Psoas muscle (tissue), 8 donors: ENCODE measurements at places on chromosomes 16 and 17. TPM values are rescaled to one million over a fixed set of nuclear protein-coding genes. Genes with fewer than 3 reads are reported as not detected.
A peak's percentile ranks its signal among the peaks of the same experiment; 100 is the strongest.

- H3K27me3 ChIP-seq, result no peaks in the 10 kb centered on the region
- H3K36me3 ChIP-seq, result no peaks in the 10 kb centered on the region
- no peak overlapping the region for H3K27ac ChIP-seq
- DNase-seq, result no peak
- H3K4me1 ChIP-seq, result no peaks in the 10 kb centered on the region
Measured at GRCh38 chr17:45889579-45889978, 4.8 kb upstream of the MAPT start.

DNA sequence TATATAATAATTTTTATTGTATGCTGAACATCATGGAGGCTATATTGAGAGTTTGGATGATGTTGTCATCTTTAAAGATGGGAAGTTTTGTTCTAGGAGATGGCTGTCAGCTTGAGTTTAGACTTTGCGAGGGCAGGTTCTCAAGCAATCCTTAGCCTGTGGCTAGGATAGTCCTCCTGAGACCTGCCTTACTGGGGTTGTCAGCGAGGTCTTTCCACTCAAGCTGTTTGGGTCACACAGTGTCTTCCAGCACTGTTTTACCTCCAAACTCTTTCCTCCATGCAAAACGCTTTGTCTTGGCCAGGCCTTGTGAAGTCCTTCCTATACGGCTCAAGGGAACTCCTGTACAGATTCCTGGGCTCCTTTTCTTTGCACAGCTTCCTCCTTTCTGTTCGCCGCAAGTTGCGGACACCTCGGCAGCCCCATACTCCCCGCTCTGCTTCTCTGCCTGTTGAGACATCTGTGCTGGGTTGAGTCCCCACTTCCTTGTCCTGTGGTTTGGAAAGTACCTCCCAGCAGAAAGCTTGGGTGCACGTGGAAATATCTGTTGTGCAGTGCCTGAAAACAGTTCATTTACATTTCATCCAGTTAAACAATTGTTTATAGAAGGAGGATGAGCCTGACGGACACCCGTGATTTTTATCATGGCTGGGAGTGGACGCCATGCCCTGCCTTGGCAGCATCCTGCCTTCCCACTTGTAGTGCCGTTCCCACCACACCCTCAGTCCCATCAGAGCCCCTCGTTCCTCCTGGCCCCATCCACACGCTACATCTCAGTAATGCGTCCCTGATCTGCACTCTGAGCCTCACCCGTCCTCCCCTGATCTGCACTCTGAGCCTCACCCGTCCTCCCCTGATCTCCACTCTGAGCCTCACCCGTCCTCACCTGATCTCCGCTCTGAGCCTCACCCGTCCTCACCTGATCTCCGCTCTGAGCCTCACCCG, 55.0 kb upstream of the CBFA2T3 start:
- H3K4me1 ChIP-seq, result no peaks in the 10 kb centered on the region
- H3K36me3 ChIP-seq, result no peaks in the 10 kb centered on the region
- no peak overlapping the region for H3K27ac ChIP-seq
- no peak overlapping the region for H3K4me3 ChIP-seq
- peak; percentile 12 for DNase-seq
- no peaks in the 10 kb centered on the region for H3K27me3 ChIP-seq

GRCh38 chr16:88768071-88768783, 16.8 kb downstream of the PIEZO1 start:
- H3K4me1 ChIP-seq, result peaks cover 10% of the 10 kb centered on the region
- H3K27ac ChIP-seq, result no peak overlapping the region
- no peaks in the 10 kb centered on the region for H3K36me3 ChIP-seq
- no peak overlapping the region for H3K4me3 ChIP-seq
- H3K27me3 ChIP-seq, result no peaks in the 10 kb centered on the region

DNA sequence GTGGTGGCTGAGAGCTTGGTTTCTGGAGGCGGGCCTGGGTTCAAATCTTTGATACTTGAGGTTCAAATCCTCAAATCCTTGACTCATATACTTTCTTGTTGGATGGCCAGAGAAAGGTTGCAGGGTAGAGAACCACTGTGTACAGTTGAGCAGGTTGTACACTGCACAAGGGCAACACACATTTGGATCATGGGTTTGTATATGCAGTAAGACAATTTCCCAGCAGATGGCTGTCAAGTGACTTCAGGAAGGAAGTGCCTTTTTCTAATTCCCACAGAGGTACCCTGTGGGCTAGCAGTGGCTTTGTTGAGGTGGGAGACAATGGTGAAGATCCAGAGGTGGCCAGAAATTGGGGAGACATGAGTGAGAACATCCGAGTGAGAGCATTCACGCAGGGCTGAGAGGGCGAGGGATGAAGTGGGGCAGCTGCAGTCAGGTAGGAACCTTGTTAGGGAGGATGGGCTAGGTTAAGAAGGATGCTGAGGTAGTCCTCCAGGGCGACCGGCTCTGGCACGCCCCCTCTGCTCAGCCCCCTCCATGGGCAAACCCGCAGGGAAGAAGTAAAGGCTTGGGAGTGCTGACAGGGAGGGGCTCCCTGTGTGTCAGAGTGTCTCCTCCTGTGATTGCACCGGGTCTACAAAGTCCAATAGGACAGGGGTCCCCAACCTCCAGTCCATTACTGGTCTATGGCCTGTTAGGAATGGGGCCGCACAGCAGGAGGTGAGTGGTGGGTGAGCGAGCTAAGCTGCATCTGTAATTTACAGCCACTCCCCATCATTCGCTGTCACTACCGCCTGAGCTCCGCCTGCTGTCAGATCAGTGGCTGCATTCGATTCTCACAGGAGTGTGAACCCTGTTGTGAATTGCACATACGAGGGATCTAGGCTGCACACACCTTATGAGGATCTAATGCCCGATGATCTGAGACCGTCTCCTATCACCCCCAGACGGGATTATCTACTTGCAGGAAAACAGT, 2.7 kb downstream of the C16orf89 start:
- no peak for DNase-seq
- H3K4me1 ChIP-seq, result no peaks in the 10 kb centered on the region
- no peak overlapping the region for H3K4me3 ChIP-seq
- H3K36me3 ChIP-seq, result no peaks in the 10 kb centered on the region

- no peak overlapping the region for H3K27ac ChIP-seq
- H3K36me3 ChIP-seq, result no peaks in the 10 kb centered on the region
- DNase-seq, result peak; percentile 48
- H3K4me3 ChIP-seq, result no peak overlapping the region
Measured at GRCh38 chr17:17508646-17509591, 12.7 kb upstream of the RASD1 start.

- H3K27me3 ChIP-seq, result no peaks in the 10 kb centered on the region
- H3K4me1 ChIP-seq, result no peaks in the 10 kb centered on the region
- DNase-seq, result no peak
- H3K4me3 ChIP-seq, result no peak overlapping the region
Measured at GRCh38 chr17:37828651-37829124, 83.8 kb upstream of the HNF1B start.

DNA sequence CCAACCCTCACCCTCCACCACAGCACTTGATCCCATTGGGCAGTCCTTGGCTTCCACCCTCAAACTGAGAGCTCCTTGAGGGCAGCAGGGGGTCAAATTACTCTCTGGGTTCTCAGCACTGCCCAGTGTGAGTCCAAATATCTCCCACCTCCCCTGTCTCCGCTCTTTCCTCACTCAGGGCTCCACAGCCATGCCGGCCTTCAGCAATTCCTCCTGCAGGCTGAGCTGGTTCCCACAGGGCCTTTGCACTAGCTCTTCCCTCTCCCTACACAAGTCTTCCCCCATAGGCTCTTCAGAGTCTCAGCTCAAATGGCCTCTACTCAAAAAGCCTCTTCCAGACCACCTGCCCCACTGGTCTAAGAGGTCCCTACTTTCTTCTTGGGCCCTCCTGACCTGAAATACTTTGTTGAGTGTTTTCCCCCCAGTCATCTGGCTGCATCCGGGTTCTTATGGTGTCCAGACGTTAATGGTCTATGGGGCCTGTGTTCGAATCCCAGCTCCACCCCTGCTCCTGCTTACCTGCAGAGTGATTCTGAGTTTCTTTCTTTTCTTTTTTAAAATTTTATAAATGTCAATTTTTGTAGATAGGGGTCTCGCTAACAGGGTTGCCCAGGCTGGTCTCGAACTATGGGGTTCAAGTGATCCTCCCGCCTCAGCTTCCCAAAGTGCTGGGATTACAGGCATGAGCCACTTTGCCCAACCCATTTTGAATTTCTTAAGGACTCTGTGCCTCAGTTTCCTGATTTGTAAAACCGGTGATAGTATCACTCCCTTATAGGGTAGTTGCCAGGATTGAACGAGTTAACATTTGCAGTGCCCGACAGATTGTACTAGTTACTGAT, 973 bp upstream of the IL4R start:
- no peaks in the 10 kb centered on the region for H3K4me1 ChIP-seq
- H3K27ac ChIP-seq, result peak overlapping the region; percentile 85
- no peak for DNase-seq
- H3K27me3 ChIP-seq, result no peaks in the 10 kb centered on the region
- peak overlapping the region; percentile 77 for H3K4me3 ChIP-seq
- no peaks in the 10 kb centered on the region for H3K36me3 ChIP-seq

GRCh38 chr16:89952551-89952950, 4.0 kb downstream of the DEF8 start:
- no peaks in the 10 kb centered on the region for H3K27me3 ChIP-seq
- no peak for DNase-seq
- H3K4me3 ChIP-seq, result no peak overlapping the region
- H3K36me3 ChIP-seq, result no peaks in the 10 kb centered on the region

DNA sequence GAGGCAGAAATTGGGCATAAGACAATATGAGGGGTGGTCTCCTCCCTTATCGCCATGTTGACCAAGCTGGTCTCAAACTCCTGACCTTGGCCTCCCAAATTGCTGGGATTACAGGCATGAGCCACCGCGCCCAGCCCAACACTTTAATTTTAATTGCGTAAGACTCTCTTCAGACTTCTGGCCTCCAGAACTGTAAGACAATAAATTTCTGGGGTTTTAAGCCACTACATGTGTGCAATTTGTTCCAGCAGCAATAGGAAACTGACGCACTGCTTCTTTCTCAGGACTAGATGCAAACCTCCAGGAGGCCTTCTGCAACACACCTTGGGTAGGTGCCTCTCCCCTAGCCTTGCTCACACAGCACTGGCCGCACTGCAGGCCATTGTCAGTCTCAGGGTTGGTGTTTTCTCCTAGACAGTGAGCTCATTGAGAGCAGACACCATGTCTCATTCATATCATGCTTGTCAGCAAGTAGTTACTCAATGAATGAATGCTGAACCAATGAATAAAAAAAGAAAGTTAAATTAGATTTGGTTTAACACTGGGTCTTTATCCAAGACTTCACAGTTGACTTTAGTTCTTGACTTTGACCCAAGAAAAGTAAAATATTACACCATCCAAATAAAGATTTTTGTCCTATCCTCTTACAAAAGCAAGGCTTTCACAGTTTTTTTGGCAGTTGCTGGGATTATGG, 5.5 kb upstream of the ACSF2 start:
- no peak overlapping the region for H3K4me3 ChIP-seq
- no peaks in the 10 kb centered on the region for H3K27me3 ChIP-seq
- peaks cover 7% of the 10 kb centered on the region for H3K4me1 ChIP-seq
- no peaks in the 10 kb centered on the region for H3K36me3 ChIP-seq

- no peaks in the 10 kb centered on the region for H3K36me3 ChIP-seq
- no peaks in the 10 kb centered on the region for H3K4me1 ChIP-seq
- DNase-seq, result no peak
- no peak overlapping the region for H3K27ac ChIP-seq
Measured at GRCh38 chr16:66207139-66207882, 159.2 kb upstream of the CDH5 start.

- H3K27me3 ChIP-seq, result no peaks in the 10 kb centered on the region
- H3K27ac ChIP-seq, result no peak overlapping the region
- peaks cover 94% of the 10 kb centered on the region for H3K36me3 ChIP-seq
- H3K4me3 ChIP-seq, result no peak overlapping the region
- peaks cover 26% of the 10 kb centered on the region for H3K4me1 ChIP-seq
Measured at GRCh38 chr17:17137731-17138585, 68.2 kb downstream of the PLD6 start.

DNA sequence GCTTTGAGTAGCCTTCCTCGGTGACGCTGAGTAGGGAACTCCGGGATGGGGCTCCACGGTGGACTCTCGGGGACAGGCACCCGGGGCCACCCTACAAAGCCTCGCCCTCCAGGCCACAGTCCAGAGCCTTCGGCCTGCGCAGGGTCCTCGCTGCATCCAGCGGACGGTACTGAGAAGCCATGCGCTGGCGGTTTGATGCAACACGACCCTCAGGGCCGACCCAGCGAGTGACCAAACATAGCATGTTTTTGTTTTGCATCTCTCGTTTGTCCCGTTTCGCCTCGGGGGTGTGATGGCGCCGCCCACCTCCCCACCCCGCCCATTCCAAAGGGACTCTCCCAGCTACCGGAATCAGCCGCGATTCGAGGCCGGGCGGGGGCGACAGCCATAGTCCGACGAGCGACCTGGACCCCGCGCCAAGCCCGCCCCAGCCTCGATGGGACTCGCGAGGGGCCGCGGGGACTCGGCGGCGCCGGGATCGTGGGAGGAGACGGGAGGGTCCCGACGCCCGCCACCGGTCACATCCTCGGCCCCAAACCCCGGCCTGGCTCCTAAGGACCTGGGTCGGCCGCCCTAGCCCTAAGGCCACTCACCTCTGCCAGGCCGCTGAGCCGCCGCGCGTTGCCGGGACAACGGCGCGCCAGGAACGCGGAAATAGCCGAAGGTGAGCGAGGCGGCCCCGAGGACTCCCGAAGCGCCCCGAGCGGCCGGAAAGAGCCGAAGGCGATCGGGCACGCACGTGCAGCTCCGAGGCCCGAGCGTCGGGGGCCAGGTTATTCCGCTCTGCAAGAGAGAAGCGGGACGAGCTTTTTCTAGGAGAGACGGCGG, 1.6 kb downstream of the IFT140 start:
- DNase-seq, result peak; percentile 91
- peaks cover 25% of the 10 kb centered on the region for H3K36me3 ChIP-seq
- H3K4me1 ChIP-seq, result peaks cover 35% of the 10 kb centered on the region
- no peaks in the 10 kb centered on the region for H3K27me3 ChIP-seq
- peak overlapping the region; percentile 90 for H3K27ac ChIP-seq

DNA sequence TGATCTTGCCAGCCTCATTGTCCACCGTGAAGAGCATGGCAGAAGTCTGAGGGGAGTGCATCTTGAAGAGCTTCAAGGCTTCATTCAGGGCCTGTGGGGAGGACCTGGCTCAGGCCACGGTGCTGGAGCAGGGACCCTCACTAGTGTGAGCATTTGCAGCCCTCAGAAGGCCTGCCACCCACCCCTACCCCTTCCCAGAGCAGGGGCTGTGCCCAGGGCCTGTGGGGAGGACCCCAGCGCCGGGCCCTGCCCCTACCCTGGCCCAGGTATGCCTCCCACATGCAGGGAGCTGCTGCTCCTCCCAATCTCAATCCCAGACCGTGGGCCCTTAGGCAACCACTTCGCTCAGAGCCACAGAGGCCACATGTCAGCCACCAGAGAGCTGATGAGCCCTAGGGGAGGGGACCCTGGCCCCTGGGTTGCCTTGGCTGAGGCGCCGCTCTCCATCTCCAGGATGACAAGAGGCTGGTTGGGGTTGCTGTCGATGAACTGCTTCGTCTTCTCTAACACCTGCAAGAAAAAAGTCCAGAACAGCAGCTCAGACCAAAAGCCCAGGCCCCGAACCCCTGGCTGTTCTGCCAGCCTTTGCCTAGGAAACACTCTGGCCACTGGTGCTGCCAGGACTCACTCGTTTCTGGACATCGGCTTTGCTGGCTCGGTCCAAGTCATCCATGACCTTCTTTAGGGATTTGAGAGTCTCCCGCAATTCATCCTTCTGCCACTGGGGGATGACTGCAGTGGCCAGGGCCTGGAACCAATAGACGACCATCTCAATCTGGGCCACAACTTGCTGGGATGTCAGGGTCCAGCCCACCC, 1.8 kb upstream of the EXOSC6 start:
- peaks cover 9% of the 10 kb centered on the region for H3K4me1 ChIP-seq
- no peak for DNase-seq
- H3K4me3 ChIP-seq, result no peak overlapping the region
- no peak overlapping the region for H3K27ac ChIP-seq
- H3K36me3 ChIP-seq, result peaks cover 16% of the 10 kb centered on the region
- no peaks in the 10 kb centered on the region for H3K27me3 ChIP-seq

MYADML2 gene
- total RNA-seq, result 15.7 TPM

KATNB1 gene
- 6.3 TPM for total RNA-seq

ENKD1 gene
- 7.6 TPM for total RNA-seq

ASGR1 gene
- 0.26 TPM for total RNA-seq

ZNF594 gene
- 3.2 TPM for total RNA-seq

CLDN9 gene
- total RNA-seq, result 0.17 TPM

SLC7A6OS gene
- total RNA-seq, result 8.5 TPM

ANKFN1 gene
- total RNA-seq, result not detected
